ENCODE measurements at places on chromosomes 3 and 15.

- DNase-seq = no peak
Observed at GRCh38 chr15:64597477-64597822, 137.1 kb downstream of the ZNF609 start.

- no peak for DNase-seq
Observed at GRCh38 chr3:32126305-32127015, 20.0 kb downstream of the GPD1L start.

DNA sequence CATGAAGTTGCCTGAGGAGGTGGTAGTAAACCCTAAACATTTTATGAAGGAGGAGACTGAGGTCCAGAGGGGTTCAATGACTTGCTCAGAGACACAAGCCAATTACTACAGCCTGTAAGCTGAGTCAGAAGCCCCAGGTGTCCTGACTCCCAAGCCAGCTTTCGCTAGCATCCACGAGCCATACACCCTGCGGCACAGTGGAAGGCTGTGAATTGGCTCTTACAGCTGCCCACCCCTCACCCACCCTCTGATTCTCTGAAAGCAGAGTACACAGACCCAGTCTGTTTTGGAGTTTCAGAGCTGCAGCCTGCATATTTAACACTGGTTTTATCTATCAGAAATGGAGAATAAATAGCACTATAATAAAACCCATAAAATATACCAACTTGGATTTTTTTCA is 253.4 kb downstream of the IGSF11 start:
- DNase-seq = no peak

GRCh38 chr15:63203451-63204090 is 14.2 kb downstream of the RAB8B start:
- DNase-seq = no peak

DNA sequence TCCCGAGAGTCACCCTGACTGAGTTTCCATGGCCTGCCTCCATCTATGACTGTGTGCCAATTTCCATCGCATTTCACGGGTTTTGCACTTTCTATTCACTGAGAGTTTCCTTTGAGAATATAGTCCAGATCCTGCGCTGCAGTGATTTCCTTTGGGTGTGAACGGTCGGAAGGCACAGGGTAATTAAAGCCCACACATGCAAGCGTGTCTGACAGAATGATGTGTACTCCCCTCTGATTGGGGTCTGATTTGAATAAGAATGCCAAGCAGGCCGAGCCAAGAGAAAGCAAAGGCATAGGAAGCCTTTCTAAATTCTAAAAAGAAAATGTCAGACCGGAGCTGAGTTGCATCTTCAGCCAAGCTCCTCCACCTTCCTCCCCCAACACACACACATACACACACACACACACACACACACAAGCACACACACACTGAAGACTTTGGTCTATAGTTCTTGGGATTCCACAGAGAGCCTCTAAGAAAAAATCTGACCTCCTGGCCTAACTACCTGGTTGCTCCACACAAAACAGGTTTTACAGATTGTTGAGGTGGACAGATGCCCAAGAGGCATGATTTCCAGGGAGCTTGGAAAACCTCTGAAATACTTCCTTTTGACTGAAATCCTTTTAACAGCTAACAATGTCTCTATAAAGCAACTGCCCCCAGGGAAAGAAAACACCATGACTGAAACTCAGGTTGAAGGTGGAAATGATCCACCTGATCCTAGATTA is 59.7 kb upstream of the LRRN1 start:
- no peak for DNase-seq

DNA sequence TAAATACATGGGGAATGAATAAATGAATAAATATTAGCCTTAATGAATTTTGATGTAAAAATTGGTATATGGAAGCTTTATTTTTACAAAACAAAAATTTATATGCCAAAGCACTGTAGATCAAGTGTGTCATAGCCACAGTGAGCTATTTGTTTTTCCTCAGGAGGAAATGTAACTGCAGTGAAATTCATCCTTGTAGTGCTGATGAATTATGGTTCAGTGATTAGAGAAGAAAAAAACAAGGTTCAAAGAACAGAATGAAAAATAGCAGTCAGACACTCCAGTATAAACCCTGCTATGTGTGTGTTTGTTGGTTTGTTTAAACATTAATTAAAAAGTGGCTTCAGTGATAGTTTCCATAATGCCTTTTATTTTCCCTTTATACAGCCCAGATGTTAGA is 228.0 kb upstream of the GPR149 start:
- DNase-seq = no peak

GRCh38 chr15:85112997-85113396 is 131.3 kb downstream of the PDE8A start:
- peak; percentile 100 for DNase-seq

DNA sequence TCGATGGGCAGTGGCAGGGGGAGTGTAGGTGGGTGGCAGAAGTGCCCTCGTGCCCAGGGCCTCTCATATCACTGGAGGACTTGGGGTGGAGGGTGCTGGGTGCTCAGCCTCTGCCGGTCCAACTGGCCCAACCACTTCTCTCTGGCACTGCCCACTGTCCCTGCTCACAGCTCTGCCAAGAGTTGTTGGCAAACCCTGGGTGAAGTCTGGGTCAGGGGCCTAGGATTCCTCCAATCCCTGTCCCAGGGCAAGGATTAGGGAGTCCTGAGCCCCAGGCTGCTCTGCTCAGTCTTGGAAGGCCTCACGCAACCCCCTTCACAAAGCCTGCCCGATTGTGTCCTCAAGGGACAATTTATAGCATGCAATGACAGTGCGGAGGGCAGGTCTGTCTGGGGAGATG is 5.2 kb upstream of the PRKCD start:
- no peak for DNase-seq

DNA sequence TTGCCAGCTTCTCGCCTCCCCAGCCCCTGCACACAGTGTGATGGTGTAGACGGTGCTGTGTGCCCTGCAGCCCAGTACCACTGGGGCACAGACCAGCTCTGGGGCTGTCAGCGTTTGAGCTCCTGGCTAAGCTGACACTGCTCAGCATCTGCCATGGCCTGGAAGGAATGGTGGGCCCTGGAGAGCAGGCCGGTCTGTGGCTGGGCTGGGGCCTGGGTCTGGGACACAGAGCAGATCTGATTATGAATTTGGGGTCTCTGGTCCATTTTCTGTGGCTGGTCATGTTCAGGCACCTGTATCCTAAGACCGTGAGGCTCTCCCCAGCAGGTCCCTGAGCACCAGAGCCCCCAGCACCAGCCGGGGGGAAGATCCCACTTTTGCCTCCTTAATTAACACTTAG is 34.7 kb downstream of the HCN4 start:
- no peak for DNase-seq

GRCh38 chr3:78204977-78205376 is 1165.1 kb downstream of the ROBO2 start:
- DNase-seq = peak; percentile 16

GRCh38 chr3:107024551-107025026 is 352.6 kb upstream of the CCDC54 start:
- DNase-seq = peak; percentile 62

GRCh38 chr3:36988356-36988755 is 4.6 kb downstream of the EPM2AIP1 start:
- no peak for DNase-seq

- DNase-seq = no peak
Observed at GRCh38 chr15:31457161-31457560, 130.5 kb downstream of the KLF13 start.

GRCh38 chr3:197736010-197736490 is 654 bp downstream of the RUBCN start:
- DNase-seq = no peak

DNA sequence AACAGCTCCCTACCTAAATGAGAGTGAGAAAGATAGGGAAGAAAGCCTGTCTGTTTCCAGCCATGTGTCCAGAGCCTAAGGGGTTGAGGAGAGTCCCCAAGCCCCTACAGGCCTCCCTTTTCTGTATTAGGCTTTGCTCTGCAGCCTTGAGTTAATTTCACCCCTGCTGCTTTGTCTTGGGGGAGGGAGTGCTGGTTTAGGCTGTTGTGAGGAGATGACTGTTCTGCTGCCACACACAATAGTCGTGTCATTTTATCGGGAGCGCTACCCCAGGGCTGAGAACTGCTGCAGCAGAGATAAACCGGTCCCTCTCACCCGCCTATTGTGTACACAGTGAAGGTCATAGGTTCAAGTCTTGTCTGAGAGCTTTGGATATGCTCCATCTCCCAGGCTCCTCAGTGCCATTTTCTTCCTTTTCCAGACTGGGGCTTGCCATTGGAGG is 1.4 kb downstream of the ZNF609 start:
- DNase-seq = peak; percentile 67

DNA sequence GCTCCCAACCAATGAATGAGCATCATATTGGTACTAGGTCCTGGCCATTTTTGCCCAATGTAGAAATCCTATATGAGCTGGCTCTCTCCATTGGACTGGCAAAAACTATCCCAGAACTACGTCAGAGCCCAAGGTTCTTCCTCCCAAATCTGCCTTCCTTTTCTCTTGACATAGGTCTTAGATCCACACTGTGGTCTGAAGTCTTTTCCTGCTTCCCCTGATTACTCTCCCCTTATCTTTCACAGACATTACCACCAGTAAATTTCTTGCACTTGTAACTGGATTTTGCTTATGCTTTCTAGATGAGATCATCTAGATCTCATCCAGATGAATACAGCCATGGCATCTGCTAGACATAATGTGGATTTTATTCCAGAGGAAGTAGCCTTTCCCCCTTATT is 141.2 kb upstream of the GADL1 start:
- no peak for DNase-seq

DNA sequence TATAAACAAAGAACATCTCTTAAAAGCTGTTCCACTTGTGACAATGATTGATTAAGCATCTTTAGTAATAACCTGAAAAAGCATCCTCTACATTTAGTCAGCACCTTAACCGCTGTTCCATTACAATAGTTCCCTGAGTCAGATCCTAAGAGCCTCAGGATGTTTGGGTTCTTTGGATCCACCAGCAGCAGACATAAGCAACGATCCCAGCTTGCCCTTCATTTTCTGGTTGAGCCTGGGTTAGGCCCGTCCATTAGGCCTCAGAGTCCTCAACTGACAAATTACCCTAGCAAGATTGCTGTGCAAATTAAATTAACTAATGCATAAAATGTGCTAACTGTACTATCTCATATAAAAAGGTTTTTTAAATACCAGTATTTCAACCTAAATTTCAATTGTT is 42.3 kb upstream of the ROBO1 start:
- no peak for DNase-seq

DNA sequence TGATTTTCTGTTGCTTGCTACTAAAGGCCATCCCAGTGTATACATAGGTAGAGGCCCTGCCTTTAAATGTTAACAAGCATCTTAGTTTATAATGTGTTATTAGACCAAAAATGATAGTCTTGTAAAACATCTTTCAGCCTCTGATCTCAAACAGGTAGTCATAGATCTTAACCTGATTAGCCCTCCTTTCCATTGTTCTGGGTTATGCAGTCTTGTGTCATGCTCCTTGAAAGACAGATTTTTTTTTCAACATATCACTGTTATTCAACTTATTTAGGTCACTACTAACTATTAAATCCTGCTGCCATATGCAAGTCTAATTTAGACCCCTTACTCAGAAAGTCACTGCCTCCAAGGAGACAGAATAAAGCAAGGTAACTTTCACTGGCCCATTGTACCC is 19.1 kb upstream of the CLDN16 start:
- no peak for DNase-seq
